Right renal pelvis (tissue), 4 donors: ENCODE measurements at places on chromosomes 6 and 20.

- DNase-seq = peak; percentile 54
Measured at GRCh38 chr6:148952147-148953035, 205.6 kb downstream of the UST start.

DNA sequence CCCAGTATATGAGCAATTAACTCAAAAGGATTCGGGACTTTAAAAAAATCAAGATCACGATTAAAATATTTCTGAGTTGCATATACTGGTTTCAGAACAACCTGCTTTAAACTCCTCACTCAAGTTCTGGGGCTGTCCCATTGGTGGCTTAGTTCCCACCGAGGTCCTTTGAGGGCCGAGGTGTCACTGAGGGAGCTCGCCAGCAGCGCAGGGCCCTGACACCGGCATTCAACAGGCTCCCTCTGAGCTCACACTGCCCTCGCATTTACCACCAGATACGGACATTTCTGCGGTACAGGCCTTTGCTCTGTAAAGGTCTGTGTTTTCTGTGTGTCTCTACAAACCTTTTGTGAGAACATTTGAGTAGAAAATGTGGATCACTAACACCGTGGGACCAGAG lies 24.4 kb upstream of the BNIP5 start:
- DNase-seq = no peak

GRCh38 chr20:10984913-10985312 lies 311.1 kb upstream of the JAG1 start:
- no peak for DNase-seq

GRCh38 chr6:128600397-128600951 lies 80.1 kb upstream of the PTPRK start:
- DNase-seq = no peak

DNA sequence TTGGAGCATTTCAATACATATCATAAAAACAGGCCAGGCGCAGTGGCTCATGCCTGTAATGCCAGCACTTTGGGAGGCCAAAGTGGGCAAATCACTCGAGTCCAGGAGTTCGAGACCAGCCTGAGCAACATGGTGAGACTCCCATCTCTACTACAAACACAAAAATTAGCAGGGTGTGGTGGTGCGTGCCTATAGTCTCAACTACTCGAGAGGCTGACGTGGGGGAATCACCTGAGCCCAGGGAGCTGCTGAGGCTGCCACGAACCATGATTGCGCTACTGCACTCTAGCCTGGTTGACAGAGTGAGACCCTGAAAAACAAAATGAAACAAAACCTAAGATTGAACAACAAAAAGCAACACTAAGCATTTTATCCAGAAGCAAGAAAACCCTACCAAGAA lies 47.2 kb downstream of the BACH2 start:
- no peak for DNase-seq

DNA sequence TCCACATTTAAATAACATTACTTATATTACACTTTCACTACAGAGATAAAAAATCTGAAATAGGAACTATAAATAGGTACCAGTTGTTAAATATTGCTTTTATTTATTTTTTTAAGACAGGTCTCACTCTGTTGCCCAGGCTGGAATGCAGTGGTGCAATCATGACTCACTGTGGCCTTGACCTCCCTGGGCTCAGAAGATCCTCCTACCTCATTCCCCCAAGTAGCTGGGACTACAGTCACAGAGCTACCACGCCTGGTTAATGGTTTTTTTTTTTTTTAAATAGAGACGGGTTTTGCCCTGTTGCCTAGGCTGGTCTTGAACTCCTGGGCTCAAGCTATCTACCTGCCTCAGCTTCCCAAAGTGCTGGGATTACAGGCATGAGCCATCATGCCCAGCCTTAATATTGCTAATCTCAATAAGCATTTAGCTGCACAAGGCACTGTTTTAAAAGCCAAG lies 17.3 kb downstream of the EEF1E1 start:
- no peak for DNase-seq

GRCh38 chr6:110326609-110327008 lies 31.5 kb downstream of the METTL24 start:
- no peak for DNase-seq

- DNase-seq = no peak
Measured at GRCh38 chr6:16196984-16197546, 41.3 kb upstream of the GMPR start.

- no peak for DNase-seq
Measured at GRCh38 chr6:49087369-49087768, 375.7 kb downstream of the MMUT start.

GRCh38 chr6:29828471-29828797 lies 809 bp downstream of the HLA-G start:
- no peak for DNase-seq

- peak; percentile 72 for DNase-seq
Measured at GRCh38 chr6:156564127-156564806, 212.9 kb upstream of the ARID1B start.

DNA sequence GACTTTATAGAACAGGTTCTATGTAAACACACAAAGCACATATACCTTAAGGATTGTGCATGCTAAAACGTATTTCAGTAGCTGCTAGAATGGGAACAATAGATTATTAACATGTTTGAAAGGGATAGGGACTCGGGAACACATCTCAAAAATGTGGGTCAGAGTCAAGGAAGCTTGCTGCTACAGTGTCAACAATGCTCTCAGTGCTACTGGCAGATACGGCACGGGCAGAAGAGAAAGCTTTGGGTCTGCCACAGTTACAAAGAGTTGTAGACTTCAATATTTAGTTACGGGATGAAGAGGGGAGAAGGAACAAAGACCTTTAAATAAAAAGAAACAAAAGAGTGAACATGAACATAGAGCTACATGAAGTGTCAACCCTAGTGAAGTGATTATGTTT lies 170.5 kb downstream of the BACH2 start:
- no peak for DNase-seq

GRCh38 chr6:63352544-63353285 lies 32.9 kb upstream of the LGSN start:
- no peak for DNase-seq

DNA sequence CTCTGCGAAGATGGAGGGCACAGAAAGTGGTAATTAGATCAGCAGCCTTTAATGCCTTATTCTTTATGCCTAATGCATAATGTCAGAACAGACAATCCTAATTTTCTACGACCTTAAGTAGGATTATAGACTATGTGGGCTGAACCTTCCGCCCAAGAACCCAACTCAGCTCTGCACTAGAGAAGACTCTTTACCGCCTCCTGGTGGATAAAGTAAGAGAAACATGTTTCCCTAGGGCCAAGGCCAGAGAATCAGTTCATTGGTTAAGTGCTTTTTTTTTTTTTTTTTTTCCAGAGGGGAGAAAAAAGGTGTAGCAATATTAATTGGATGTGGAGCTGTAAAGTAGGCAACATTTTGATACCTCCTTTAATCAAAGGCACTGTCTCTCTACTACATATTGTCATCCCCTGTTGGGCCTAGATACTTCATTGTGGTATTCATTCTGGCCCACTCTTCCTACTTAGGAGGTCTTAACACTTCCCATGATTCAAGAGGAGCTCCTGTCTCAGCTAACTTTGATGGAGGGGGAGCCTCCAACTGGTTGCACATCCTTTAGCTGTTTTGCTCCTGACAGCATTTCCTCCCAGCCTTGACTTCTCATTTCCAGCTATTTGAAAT lies 124.9 kb upstream of the NRN1 start:
- DNase-seq = no peak

DNA sequence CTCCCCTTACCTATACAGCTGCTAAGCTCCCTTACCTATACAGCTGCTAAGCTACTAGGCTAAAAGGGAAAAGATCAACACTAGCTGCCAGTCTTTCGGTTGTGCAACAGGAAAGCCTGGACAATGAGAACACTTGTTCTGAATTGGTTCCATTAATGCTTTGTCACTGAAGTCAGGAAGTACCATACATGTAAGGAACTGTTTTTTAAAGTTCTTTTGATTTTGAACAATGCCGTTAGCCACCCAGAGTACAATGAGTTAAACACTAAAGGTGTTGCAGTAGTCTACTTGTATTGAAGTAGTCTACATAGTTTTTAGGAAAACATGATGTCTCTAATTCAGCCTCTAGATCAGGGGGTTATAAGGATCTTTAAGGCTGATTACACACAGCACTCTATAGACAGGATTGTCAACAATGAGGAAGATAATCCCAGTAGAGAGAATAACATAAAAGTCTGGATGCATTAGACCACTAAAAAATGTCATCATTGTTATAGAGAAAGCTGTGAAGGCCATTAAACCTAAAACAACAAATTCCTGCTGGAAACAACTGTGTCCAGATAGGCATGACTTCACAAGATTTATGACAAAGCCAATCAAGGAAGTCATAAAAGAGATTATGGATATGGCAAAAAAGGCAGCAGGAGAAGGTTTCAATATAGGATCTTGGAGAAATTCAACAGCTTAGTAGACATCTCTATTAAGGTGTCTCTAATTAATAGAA lies 306.3 kb downstream of the PHF3 start:
- no peak for DNase-seq

DNA sequence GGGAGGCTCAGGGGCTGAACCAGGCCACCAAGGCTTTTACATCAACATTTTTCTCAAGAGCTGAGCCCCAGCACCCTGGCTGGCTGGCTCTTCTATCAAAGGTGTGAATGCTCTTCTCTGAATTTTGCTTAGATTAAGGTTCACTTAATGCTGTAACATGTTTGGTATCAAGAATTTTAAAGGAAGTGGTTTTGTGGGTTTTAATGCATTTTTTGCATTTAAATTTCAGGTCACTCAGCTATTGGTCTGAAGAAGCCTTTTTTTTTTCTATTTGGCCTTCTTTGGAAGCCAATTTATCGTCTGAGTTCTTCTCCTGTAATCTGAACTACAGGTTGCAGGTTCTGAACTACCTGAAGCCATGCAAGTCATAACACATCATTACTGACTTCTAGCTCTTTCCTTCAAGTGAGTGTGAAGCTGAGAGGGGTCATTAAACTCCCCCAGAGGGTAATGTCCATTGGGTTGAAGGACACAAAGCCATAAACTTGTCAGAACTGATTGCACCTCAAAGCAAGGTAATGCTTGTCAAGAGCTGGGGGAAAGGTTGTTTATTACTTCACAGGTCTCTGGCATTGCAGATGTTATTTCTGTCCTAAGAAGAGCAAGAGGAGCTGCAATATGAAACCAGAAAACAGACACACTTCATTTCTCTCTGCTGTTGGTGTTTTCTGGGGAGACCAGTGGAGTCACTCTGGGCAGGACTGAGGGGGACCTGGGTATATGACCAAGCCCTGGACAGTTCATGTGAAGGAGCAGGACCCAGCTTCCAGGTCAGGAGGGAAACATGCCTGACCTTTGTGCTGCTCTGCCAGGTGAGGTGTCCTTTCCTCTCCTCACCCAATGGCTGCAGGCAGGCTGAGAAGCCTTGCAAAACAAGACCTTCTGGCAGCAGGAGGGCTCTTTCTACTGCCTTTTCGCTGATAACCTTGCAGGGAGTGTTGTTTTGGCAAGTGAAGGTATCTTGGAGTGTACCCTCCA lies 26.1 kb upstream of the NEDD9 start:
- no peak for DNase-seq

GRCh38 chr6:80622641-80623040 lies 516.2 kb downstream of the BCKDHB start:
- DNase-seq = no peak
